ENCODE measurements at places on chromosomes 12 and 14. TPM values are rescaled to one million over a fixed set of nuclear protein-coding genes. Genes with fewer than 3 reads are reported as not detected.
A peak's percentile ranks its signal among the peaks of the same experiment; 100 is the strongest.

TCTN2 gene
- total RNA-seq = 3.5 TPM

GRCh38 chr12:80186727-80187217 lies 87.4 kb downstream of the OTOGL start:
- peak; percentile 50 for DNase-seq

KLRK1 gene
- 0.35 TPM for total RNA-seq

IFNG-AS1 gene
- total RNA-seq = 1.2 TPM

DNA sequence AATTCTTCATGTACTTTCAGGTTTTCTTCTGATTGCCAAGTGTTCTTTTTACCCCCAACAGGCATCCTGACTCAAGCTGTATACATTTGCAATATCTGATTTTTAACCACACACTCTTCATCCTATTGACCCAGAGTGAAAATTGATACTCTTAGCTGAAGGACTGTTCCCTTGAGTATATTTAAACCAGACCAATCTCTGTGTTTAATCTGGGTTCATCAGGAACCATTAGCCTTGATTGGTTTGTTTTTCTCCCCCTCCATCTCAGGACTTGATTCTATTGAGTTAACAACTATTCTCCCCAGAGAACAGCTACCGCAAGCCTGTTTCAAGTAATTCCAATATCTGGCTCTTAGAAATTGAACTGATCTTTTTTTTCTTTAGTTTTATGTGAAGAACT lies 222.3 kb upstream of the NOVA1 start:
- no peak for DNase-seq

All from activated naive CD4-positive, alpha-beta T cell treated with anti-CD3 and anti-CD28 coated beads for 36 hours (primary cell).